Stimulated activated CD4-positive, alpha-beta T cell treated with anti-CD3 and anti-CD28 coated beads, TNF-alpha, amount 100 ng/mL, for 48 hours (primary cell): ENCODE measurements at places on chromosomes 4 and X.

DNA sequence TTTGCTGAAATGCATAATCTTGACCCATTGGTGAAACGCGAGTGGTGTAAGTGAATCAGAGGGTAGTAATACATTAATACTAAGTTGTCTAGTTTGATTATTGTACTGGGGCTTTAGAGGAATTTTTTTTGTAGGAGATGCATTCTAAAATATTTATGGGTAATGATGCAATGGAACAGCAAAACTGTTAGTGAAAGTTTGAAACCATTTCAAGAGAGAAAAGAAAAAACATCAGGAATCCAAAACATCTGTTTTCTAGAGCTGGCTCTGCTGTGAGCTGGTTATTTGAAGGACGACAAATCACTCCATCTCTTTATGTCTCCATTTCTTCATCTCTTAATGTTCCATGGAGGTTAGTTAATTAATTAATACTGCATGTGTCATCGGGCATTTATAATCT, 351.9 kb upstream of the FAT1 start:
- DNase-seq: no peak

- DNase-seq: no peak
Measured at GRCh38 chr4:74364652-74365491, at the start of gene EREG. Gene EREG (plus strand): TSS chr4:74365145. CDS start chr4:74365309, 164 bp downstream.

GRCh38 chr4:128686032-128686465, 123.5 kb upstream of the JADE1 start:
- no peak for DNase-seq

GRCh38 chrX:40201329-40201885, 103.6 kb upstream of the BCOR start:
- DNase-seq: no peak

- no peak for DNase-seq
Measured at GRCh38 chr4:38113132-38113531, 152.9 kb downstream of the PTTG2 start.

- DNase-seq: no peak
Measured at GRCh38 chr4:96912716-96913115, 1072.8 kb downstream of the PDHA2 start.

- no peak for DNase-seq
Measured at GRCh38 chr4:16715482-16715881, 183.0 kb downstream of the LDB2 start.

GRCh38 chr4:22897520-22898108, 204.9 kb downstream of the GBA3 start:
- DNase-seq: no peak

GRCh38 chr4:699816-700580, 5.6 kb upstream of the PCGF3 start:
- DNase-seq: no peak

GRCh38 chrX:105564501-105564900, 257.8 kb upstream of the NRK start:
- no peak for DNase-seq

- no peak for DNase-seq
Measured at GRCh38 chrX:40368611-40369061, 212.1 kb upstream of the ATP6AP2 start.

GRCh38 chrX:19182785-19183184, 60.5 kb upstream of the ADGRG2 start:
- no peak for DNase-seq

- no peak for DNase-seq
Measured at GRCh38 chrX:13256603-13257002, 63.2 kb downstream of the ATXN3L start.
